SJCRH30 (cell line): ENCODE measurements at places on chromosomes 5 and 9.

GRCh38 chr5:150034662-150035061 lies 34.1 kb downstream of the HMGXB3 start:
- peaks cover 13% of the 10 kb centered on the region for H3K4me1 ChIP-seq
- no peak overlapping the region for H3K27ac ChIP-seq
- peaks cover 79% of the 10 kb centered on the region for H3K36me3 ChIP-seq
- no peaks in the 10 kb centered on the region for H3K27me3 ChIP-seq
- H3K4me3 ChIP-seq, result no peak overlapping the region

DNA sequence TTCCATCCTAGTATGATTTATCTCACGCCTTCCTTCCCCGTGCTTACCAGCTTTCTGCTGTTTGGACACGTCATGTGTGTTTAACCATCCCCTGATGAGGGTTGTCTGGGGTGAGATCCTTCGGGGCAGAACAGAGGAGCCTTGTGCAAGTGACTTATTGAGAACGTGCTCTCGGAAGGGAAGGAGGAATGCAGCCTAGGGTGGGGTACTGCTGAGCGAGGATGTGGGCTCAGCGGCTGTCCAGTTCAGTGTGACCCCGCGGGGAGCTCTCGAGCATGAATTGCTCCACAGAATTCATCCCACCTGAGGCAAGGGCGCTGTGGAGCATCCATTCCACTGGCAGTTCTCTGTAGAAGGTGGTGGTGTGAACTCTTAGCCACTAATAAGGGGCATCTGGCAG lies 4.0 kb downstream of the MYOZ3 start:
- H3K36me3 ChIP-seq, result no peaks in the 10 kb centered on the region
- H3K27ac ChIP-seq, result no peak overlapping the region
- H3K4me1 ChIP-seq, result no peaks in the 10 kb centered on the region; the same call in 1 of the 2 replicates
- DNase-seq, result no peak

- H3K27me3 ChIP-seq, result no peaks in the 10 kb centered on the region
- peaks cover 6% of the 10 kb centered on the region; the same call in 1 of the 2 replicates for H3K4me1 ChIP-seq
- DNase-seq, result no peak
- no peaks in the 10 kb centered on the region for H3K36me3 ChIP-seq
Measured at GRCh38 chr9:27924502-27924901, 351.2 kb upstream of the C9orf72 start.

DNA sequence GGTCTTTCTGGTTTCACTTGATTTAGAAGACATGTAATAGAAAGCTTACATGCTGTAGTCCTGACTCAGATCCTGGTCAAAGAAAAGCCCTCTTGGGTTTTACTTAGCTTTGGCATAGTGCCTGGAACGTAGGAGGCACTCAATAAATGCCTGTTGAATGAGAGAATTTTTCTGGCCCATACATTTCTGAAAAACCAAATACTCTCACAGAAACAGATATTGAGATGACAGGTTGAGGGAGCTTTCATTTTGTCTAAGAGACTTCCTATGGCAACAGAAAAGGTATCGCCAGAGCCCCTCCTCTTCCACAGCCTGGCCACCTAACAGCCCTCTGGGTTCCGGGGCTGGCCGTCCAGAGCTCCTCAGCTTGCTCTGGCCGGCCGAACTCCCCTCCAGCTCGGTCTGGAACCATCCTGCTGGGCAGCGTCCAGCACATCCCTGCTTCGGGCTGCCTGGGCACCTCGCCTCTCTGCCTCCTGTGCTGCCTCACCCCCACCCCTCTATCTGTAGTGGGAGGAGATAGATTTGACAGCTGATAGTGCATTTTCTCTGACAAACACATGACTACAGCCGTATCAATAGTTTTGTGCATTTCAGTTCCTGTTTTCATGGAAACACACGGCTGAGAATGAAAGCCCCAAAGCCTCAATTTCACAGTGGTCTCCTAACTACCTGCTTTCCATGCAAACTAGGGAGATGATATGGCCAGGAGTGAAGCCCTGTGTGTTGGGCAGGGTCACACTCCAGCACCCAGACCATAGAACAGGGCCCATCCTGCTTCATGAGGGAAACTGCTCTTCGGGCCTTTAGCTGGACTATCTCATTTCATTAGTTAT lies 1.1 kb downstream of the IL4 start:
- H3K4me3 ChIP-seq, result no peak overlapping the region
- no peaks in the 10 kb centered on the region for H3K36me3 ChIP-seq
- no peaks in the 10 kb centered on the region for H3K27me3 ChIP-seq
- no peak overlapping the region for H3K27ac ChIP-seq
- H3K4me1 ChIP-seq, result peaks cover 6% of the 10 kb centered on the region; the same call in 1 of the 2 replicates
- DNase-seq, result no peak
